PC-3 (cell line): ENCODE measurements at places on chromosomes 1 and 21. TPM values are rescaled to one million over a fixed set of nuclear protein-coding genes. Genes with fewer than 3 reads are reported as not detected.

RNF186 gene
- 0.69 TPM in 1 of 2 replicates, not detected in the other for total RNA-seq

KCNT2 gene
- total RNA-seq = 0.26 and 0.69 TPM in 2 replicates

NHLH2 gene
- total RNA-seq = not detected in 2 replicates

STRIP1 gene
- 41.4 and 44.3 TPM in 2 replicates for total RNA-seq

RXRG gene
- total RNA-seq = not detected in 2 replicates

RHEX gene
- not detected in 2 replicates for total RNA-seq

MANEAL gene
- total RNA-seq = 47.6 and 54.1 TPM in 2 replicates

TRIM58 gene
- 22.7 and 46.9 TPM in 2 replicates for total RNA-seq

C1orf53 gene
- 4.3 and 10.4 TPM in 2 replicates for total RNA-seq

RBM15 gene
- 41.3 and 47.0 TPM in 2 replicates for total RNA-seq

C1QB gene
- not detected in 2 replicates for total RNA-seq

C1orf52 gene
- total RNA-seq = 59.9 and 61.0 TPM in 2 replicates

DNA sequence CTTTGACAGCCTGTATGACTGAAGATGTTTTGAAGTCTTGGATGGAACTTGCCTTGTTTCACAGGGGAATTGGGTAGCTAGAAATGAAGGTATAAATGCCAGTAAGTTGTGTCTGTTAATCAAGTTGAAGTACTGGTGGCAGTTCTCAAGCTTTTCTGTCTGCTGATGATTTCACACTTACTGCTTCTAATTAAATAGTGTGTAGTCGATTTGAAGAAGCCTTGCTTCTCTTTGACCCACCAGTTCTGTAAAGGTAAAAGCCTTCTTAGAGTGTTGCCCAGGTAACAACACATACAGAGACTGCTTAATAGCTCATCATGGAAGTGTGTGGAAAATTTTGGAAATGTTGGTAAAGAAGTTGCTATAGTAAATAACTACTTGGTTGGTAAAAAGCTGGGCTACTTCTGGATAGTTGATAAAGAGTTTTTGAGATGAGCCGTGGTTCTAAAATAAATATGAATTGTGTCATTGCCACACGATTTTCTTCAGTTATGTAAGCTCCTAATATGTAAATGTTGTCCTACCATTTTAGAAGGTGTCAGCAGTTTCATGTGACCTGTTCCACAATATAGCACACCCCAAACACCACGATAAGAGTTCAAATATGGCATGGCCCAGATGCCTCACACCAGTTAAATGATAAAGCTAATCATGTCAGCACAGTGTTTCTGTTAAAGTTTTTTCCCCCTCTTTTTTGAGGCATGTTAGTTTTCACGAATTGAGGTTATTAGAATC lies 7.4 kb downstream of the RABGAP1L start:
- no peak overlapping the region for H3K4me3 ChIP-seq
- no peaks in the 10 kb centered on the region for H3K4me1 ChIP-seq
- no peaks in the 10 kb centered on the region for H3K36me3 ChIP-seq
- H3K27ac ChIP-seq = no peak overlapping the region

GRCh38 chr1:245488346-245489129 lies 333.8 kb downstream of the KIF26B start:
- H3K36me3 ChIP-seq = no peaks in the 10 kb centered on the region
- DNase-seq = no peak

DNA sequence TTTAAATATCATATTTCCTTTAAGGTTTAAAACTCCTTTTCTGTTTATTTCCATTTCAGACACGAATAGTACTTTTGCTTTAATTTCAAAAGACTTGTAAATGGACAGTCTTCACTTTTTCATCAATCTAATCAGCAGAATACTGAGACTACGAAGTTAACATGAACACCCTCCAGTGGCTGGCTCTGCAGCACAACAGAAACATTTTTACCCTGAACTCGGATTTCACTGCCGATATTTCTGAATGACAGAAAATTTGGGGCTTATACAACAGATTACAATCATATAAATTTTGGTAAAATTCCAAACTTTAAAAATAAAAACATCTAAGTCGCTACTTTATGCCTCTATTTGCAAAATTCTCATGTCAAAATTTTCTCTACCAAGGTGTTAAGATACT lies 86.2 kb downstream of the AKT3 start:
- no peak overlapping the region for H3K27ac ChIP-seq
- no peaks in the 10 kb centered on the region for H3K4me1 ChIP-seq
- no peaks in the 10 kb centered on the region for H3K27me3 ChIP-seq
- DNase-seq = no peak
- H3K4me3 ChIP-seq = no peak overlapping the region

- H3K27ac ChIP-seq = no peak overlapping the region
- DNase-seq = no peak
- H3K36me3 ChIP-seq = no peaks in the 10 kb centered on the region
- H3K27me3 ChIP-seq = no peaks in the 10 kb centered on the region
These were observed 998.6 kb downstream of the TTLL7 start for GRCh38 chr1:83000286-83000685.

DNA sequence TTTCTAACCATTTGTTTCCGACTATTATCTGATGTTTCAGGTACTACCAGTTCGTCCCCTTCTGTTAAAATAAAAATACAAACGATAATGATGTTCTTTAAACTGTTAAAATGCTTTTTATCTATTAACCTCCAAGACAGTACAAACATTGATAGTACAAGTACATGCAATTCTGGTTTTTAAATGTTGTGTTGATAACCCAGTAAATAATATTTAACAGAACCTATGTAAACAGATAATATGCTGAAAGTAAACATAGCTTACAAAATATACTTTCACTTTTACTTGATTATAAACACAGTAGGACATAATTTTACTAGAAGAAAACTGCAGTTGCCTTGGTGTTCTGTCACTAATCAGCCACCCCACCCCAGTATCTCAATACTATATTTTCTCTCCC lies 76.9 kb downstream of the COQ8A start:
- H3K27ac ChIP-seq = no peak overlapping the region
- peaks cover 32% of the 10 kb centered on the region for H3K36me3 ChIP-seq
- no peak for DNase-seq
- H3K4me1 ChIP-seq = no peaks in the 10 kb centered on the region
- no peak overlapping the region for H3K4me3 ChIP-seq
- no peaks in the 10 kb centered on the region for H3K27me3 ChIP-seq

- H3K27ac ChIP-seq = no peak overlapping the region
- no peak overlapping the region for H3K4me3 ChIP-seq
- H3K27me3 ChIP-seq = 0 out of 2 replicates have a peak, but pooled peaks cover 4% of the 10 kb centered on the region
- H3K36me3 ChIP-seq = no peaks in the 10 kb centered on the region
- peaks cover 10% of the 10 kb centered on the region; the same call in 1 of the 2 replicates for H3K4me1 ChIP-seq
These were observed 391.6 kb upstream of the VAMP3 start for GRCh38 chr1:7379441-7379971.

DNA sequence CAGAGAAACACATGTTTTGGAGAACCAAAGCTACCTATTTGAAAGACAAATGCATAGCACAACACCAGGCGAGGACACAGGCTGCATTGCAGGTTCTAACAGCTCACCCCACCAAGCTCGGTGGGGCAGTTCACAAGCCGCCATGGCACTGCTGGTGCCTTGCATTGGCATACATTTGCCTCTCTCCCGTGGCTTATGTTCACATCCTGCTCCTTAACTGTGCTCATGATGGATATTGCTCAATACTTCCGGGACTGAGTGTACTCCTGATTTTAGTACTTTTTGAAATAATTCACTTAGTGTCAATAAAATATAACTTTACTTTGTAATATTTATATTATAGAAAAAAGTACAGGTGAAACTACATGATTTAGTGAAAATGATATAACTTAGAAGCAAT lies 1187.4 kb upstream of the NCAM2 start:
- DNase-seq = no peak
- no peaks in the 10 kb centered on the region for H3K27me3 ChIP-seq
- no peaks in the 10 kb centered on the region for H3K36me3 ChIP-seq
- H3K4me3 ChIP-seq = no peak overlapping the region
- no peak overlapping the region for H3K27ac ChIP-seq

DNA sequence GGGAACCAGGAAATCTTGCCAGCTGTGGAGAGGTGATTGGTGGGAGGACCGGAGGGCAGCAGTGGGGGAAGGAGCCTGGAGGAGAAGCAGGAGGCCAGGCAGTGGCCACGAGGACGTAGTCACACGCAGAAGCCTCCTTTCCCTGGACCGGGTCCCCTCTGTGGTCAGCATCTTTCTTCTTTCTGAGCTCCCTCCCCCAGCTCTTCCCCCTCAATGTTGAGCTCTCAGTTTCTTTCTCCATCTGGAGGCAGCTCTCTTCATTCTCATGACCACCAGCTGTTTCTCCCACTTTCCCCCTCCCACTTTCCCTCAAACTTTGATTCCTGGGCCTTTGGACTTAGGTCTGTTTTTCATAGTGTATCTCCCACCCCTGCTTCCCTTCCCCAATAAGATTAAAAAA lies 18.3 kb downstream of the KIRREL1 start:
- H3K4me3 ChIP-seq = no peak overlapping the region
- no peak overlapping the region for H3K27ac ChIP-seq
- no peaks in the 10 kb centered on the region for H3K36me3 ChIP-seq
- no peaks in the 10 kb centered on the region for H3K27me3 ChIP-seq

GRCh38 chr1:89822109-89822962 lies 1.5 kb downstream of the LRRC8D start:
- no peaks in the 10 kb centered on the region for H3K27me3 ChIP-seq
- no peaks in the 10 kb centered on the region for H3K36me3 ChIP-seq
- peak overlapping the region; percentile 95 for H3K4me3 ChIP-seq
- peaks cover 25% of the 10 kb centered on the region for H3K4me1 ChIP-seq

DNA sequence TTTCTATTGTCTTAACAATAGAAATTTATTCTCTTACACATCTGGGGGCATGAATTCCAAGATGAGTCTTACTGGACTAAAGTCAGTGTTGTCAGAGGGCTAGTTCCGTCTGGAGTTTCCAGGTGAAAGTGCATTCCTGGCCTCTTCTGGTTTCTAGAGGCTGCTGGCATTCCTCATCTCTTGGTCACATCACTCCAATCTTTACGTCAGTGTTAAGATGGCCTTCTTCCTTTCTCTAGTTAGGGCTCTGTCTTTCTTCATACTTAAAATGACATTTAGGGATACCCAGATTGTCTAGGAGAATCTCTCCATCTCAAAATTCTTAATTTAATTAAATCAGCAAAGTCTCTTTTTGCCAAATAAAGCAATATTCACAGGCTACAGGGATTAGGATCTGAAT lies 13.3 kb upstream of the PDC start:
- H3K4me3 ChIP-seq = no peak overlapping the region
- H3K4me1 ChIP-seq = no peaks in the 10 kb centered on the region

- DNase-seq = no peak
- H3K4me3 ChIP-seq = no peak overlapping the region
- no peaks in the 10 kb centered on the region for H3K36me3 ChIP-seq
- H3K27me3 ChIP-seq = no peaks in the 10 kb centered on the region
These were observed 3.3 kb downstream of the PDZK1IP1 start for GRCh38 chr1:47186267-47187185.

- no peaks in the 10 kb centered on the region; the same call in 1 of the 2 replicates for H3K36me3 ChIP-seq
- no peak overlapping the region for H3K27ac ChIP-seq
- no peak overlapping the region for H3K4me3 ChIP-seq
- no peaks in the 10 kb centered on the region for H3K27me3 ChIP-seq
- no peak for DNase-seq
These were observed 45.7 kb upstream of the ANGPTL1 start for GRCh38 chr1:178916448-178917174.

- no peaks in the 10 kb centered on the region for H3K36me3 ChIP-seq
- H3K27me3 ChIP-seq = no peaks in the 10 kb centered on the region
- peaks cover 3% of the 10 kb centered on the region; the same call in 1 of the 2 replicates for H3K4me1 ChIP-seq
These were observed 42.8 kb downstream of the UBASH3A start for GRCh38 chr21:42446531-42446930.

DNA sequence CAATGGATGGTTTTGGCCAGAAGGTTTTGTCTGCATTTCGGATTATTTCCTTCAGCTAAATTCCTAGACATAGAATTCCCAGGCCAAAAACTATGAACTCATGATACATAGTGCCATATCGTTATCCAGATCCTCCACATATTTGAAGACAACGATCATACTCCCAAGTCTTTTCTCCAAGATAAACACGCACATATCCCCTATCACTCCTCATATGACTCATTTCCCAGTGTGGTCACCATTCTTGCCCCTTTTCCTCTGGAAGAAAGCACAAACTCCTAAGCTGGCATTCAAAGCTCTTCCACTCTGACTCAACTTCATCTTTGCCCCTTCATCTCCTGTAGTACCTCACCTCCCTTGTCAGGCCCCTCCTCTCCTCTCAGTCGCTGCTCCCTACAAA lies 277.6 kb downstream of the PLPP3 start:
- no peaks in the 10 kb centered on the region for H3K36me3 ChIP-seq
- no peaks in the 10 kb centered on the region for H3K27me3 ChIP-seq
- peak overlapping the region; percentile 68 for H3K27ac ChIP-seq

DNA sequence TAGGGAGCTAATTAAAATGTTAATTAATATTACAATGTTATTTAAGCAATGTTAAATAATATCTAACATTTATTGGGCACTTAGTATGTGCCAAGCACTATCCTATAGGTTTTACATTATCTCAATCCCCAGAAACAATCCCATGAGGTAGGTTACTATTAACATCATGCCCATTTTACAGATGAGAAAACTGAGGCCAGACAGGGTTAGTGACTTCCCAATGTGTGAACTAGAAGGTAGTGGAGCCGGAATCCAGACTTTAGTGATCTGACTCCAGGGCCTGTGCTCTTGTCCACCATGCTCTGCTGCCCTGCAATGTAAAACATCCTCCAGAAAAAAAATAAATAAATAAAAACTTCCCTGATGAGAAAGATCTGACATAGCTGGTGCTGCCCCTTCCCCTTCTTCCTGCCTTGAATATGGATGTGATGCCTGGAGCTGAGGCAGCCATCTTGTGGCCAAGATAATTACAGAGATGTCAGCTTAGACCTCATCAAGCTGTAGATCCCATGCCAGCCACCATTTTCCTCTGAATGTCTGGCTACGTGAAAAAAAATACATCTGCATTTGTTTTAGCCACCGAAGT lies 7.6 kb upstream of the CELA2A start:
- H3K4me3 ChIP-seq = no peak overlapping the region
- H3K27ac ChIP-seq = no peak overlapping the region
- H3K4me1 ChIP-seq = peaks cover 5% of the 10 kb centered on the region; the same call in 1 of the 2 replicates

- H3K4me3 ChIP-seq = no peak overlapping the region
- peaks cover 46% of the 10 kb centered on the region for H3K4me1 ChIP-seq
- DNase-seq = peak; percentile 48
- no peaks in the 10 kb centered on the region for H3K27me3 ChIP-seq
These were observed 59.7 kb upstream of the TNFSF4 start for GRCh38 chr1:173266841-173267240.

DNA sequence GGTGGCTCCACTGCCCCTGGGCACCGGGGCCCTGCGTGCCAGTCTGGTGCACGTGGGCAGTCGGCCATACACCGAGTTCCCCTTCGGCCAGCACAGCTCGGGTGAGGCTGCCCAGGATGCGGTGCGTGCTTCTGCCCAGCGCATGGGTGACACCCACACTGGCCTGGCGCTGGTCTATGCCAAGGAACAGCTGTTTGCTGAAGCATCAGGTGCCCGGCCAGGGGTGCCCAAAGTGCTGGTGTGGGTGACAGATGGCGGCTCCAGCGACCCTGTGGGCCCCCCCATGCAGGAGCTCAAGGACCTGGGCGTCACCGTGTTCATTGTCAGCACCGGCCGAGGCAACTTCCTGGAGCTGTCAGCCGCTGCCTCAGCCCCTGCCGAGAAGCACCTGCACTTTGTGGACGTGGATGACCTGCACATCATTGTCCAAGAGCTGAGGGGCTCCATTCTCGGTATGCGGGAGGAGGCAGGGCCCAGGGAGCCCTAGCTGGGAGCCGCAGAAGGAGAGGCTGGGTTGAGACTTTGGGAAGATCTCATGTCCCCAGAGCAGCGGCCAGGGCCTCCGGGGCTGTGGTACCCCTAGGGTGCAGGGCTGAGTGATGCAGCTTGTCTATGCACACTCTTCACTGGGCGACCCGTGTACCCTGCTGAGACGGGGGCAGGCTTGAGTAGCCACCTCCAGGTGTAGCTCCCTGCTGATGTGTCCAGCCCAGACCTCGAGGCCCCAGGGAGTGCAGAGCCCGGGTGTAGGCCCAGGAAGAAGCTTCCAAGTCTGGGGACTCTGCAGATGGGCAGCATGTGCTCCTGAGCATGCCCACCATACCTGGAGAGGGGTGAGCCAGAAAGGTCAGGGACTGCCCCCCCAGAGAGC lies 1.8 kb downstream of the VWA1 start:
- no peaks in the 10 kb centered on the region for H3K36me3 ChIP-seq
- DNase-seq = no peak
- H3K27me3 ChIP-seq = no peaks in the 10 kb centered on the region
- H3K4me3 ChIP-seq = no peak overlapping the region
